ENCODE measurements at places on chromosomes 4 and X.

DNA sequence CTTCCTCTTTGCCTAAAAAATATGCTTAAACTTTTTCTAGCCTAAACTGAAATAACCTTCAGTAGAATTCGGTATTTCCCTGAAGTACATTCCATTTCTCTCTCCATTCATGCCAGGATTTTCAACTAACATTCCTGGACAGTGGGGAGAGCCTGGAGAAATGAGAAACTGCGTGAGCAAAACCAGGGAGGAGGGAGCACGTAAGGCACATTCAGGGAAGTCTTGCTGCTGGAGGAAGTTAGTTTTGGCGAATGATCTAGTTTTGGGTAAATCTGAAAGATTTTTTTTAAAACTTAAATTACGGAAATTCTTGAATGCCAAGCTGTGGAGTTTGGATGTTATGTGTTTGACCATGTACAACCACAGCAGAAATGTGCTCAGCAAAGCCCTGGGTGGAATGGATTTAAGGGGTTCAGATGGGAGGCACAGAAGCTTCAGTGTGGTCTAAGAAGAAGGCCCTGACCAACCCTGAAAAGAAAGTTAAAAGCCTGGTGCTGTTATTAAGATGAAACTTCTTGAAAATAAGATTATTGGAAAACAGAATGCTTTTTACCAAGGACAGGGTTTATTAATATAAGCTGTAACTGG lies 347.8 kb downstream of the ANK2 start:
- no peak for DNase-seq

GRCh38 chr4:15765910-15766697 lies 12.0 kb upstream of the CD38 start:
- no peak for DNase-seq

DNA sequence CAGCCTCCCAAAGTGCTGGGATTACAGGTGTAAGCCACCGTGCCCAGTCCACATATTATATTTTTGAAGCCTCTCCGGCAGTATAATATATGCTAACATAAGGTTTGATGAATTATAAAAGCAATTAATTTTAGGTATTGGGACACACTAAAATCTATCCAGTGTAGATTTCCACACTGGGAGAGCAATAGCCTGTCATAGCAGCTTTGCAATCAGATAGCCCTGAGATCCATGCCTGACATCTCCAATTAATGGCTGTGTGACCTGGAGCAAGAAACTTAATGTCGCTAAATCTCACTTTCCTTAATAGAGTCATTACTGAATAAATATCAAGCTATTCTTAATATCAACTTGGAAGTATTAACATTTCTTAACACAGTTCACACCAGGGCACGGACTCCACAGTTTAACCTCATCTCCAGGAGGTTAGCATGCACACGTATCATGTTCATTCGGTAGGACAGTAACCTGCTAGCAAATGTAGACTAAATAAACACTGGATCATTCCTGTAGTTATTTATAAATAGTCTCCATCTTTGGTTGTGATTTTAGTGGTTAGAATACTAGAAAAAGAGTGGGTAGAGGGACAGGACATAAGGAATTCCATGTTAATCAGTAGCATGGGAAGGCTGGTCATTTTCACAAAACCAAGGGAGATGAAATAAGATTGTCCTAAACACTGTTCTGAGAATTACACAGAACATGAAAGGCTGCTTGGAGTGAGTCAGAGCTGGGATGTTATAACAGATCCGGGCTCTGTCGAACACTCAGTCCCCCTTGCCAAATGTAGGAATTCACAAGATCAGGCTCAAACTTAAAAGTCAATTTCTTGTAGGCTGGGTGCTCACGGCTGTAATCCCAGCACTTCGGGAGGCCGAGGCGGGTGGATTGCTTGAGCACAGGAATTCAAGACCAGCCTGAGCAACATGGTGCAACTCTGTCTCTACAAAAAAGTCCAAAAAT lies 254.7 kb downstream of the PALLD start:
- DNase-seq = no peak

DNA sequence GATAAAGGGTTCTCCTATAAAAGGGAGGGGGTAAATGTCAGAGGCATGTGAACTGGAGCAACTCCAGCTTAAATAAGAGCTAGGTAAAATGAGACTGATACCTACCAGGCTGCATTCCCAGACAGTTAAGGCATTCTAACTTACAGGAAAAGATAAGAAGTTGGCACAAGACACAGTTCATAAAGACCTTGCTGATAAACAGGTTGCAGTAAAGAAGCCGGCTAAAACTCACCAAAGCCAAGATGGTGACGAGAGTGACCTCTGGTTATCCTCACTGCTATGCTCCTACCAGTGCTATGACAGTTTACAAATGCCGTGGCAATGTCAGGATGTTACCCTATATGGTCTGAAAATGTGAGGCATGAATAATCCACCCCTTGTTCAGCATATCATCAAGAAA lies 13.1 kb upstream of the SULT1B1 start:
- DNase-seq = no peak

GRCh38 chr4:54695337-54695736 lies 37.6 kb downstream of the KIT start:
- no peak for DNase-seq

DNA sequence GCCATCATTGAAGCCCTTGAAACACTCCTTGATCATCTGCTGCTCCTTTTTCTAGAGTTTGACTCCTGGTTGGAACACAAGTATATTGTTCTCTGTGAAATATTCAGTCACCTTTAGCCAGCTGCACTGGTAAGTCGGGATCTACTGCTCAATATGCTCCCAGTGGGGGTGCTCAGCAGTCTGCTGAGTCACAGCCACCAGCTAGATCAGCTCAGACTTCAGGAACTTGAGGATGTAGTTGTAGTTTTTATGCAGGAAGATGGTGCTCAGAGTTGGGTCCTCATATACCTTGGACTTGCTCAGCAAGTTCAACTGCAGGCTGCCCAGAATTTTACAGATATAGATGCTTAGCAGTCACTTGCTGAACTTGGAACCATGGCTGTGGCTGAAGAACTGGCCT lies 202.5 kb upstream of the RPL34 start:
- DNase-seq = no peak

- DNase-seq = no peak
Observed at GRCh38 chrX:47723689-47724088, 64.7 kb upstream of the UXT start.

DNA sequence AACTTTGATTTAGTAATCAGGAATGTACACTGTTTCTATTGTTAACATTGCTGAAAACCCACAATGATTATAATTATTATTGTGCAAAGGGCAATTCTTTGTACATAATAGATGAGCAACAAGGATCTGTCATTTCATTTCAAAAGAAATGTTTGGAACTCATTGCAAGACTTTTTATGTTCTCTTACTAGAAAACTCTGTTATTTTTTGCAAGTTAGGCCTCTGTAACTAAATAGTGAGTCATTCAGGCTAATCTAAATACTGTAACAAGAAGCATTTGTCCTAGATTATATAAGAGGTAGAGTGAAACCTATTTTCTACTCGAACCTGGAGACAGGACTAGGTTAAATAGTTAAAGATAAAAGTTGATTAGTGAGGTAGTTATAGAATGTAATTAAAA lies 93.2 kb upstream of the FAM47B start:
- no peak for DNase-seq

GRCh38 chrX:95071621-95072020 lies 1397.6 kb downstream of the FAM133A start:
- DNase-seq = no peak

GRCh38 chr4:125832161-125832560 lies 517.4 kb downstream of the FAT4 start:
- no peak for DNase-seq

DNA sequence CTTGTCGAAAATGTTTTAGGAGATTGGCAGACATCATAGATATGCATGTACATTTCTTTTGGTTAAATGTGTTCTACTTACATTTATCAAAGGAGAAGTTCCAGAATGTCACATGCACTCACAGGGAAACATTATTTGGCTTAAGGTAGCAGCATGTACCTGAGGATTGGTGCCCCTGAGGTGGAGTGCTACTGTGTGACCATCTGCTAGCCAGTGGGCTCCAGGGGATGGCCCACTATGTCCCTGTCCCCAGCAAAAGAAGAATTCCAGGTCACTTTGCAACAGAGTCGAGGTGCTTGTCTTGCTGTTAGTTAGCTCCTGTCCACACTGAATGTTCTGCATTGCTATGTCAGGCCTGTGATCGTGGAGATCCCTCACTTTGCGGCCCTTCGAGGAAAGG lies 283.2 kb downstream of the ANK2 start:
- no peak for DNase-seq

GRCh38 chr4:17448689-17449088 lies 63.2 kb downstream of the QDPR start:
- DNase-seq = no peak

DNA sequence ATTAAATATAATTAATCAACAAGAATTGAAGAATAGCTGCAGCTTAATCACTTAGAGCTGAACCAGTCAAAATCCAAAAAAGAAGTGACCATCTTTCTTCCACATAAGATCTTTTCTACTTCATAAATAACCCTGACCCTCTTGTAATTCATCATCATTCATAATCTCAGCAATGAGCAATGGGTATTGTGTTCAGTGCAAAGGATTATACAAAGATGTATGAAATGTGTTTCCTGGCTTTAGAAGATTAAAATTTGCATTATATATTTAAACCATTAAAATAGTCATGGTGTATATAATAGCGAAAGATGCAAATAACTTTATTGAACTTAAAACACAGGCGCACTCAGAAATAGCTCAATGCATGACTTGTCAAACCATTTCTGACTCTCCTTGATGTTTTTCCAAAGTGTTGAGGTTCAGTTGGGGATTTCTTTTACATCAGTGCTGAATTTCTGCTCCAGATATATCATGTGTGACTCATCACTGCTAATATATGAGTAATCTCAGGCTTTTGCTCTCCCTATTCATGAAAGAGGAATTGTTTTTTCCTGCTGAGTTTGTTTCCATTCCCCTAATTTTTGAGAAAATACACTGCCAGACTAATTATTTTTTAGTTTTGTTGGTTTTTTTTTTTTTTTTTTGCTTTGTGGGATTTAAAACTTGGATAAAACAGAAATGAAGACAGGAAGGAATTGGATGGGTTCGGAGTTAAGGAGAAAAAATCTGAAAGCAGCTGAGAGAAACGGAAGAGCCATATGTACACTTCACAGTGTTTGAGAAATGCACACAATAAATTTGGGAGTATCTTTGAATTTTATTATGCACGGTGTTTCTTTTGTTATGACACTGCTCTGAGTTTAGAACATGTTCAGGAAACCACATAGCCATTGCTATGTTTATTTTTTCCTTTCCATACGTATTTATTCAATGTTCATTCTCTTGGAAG lies 290.1 kb upstream of the PCDH7 start:
- DNase-seq = no peak

DNA sequence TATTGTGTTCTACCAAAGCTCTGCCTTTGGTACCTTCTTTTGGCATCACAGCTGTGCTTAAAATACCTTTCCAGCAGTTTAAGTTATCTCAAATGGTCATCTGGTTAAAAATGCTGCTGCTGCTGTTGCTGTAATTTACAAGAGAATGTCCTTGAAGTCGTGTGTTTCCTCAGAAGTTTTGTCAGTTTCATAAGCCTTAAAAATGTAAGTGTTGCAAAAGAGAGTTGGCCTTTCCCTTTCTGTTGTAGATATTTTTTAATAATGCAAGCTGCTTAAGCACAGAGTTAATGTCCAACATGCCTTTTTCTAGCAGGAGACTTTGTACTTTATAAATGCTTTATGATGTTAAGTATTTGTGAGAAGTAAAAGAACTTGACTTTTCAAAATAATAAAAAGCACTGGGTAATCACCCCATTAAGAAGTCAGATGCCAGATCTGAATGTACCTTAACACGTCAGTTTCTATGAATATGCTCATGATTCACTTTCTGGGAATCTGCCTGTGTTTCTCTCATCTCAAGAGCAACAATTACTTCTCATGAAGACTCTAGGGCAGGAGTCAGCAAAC lies 35.3 kb upstream of the TENM3 start:
- no peak for DNase-seq

GRCh38 chrX:16601885-16602284 lies 48.1 kb upstream of the S100G start:
- DNase-seq = no peak

DNA sequence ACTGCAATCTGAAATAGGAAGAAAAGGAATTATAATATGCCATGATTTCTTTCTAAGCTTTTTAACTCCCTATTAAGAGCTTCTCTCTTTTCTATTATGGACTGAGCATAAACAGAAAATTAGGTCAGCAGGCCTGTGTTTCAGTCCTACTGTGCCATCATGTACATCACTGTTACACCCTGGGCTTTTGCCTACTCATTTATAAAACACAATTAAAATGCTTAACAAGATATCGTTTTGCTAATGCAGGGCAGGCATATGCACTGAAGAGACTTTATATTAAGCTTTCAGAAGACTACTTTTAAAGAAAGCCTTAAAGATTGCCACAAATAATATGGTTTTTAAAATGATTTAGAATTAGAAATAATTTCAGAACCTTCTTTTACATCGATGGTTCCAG lies 828 bp upstream of the BBS12 start:
- no peak for DNase-seq

- DNase-seq = no peak
Observed at GRCh38 chr4:187770345-187770744, 225.2 kb upstream of the ZFP42 start.

DNA sequence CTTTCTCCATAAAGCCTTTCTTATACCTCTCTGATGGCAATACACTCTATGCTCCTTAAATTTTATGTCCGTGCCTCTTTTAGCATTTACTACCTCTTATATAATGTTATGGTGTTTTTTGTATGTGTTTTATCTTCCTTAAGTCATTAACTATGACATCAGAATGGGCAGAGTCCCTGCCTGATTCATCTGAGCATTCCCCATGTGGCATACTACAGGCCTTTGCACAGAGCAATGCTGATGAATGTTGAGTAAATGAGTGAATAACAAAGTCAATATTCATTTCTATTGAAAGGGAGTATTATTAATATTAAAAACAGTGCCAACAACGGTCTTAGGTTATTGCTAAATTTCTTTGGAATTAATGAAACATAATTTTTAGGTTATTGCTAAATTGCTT lies 18.8 kb upstream of the RPS6KA3 start:
- DNase-seq = no peak

- DNase-seq = no peak
Observed at GRCh38 chr4:1938027-1938426, 66.8 kb downstream of the NSD2 start.

GRCh38 chr4:107691378-107691777 lies 28.7 kb downstream of the PAPSS1 start:
- DNase-seq = no peak

- no peak for DNase-seq
Observed at GRCh38 chr4:117984366-117984680, 50.0 kb upstream of the NDST3 start.

DNA sequence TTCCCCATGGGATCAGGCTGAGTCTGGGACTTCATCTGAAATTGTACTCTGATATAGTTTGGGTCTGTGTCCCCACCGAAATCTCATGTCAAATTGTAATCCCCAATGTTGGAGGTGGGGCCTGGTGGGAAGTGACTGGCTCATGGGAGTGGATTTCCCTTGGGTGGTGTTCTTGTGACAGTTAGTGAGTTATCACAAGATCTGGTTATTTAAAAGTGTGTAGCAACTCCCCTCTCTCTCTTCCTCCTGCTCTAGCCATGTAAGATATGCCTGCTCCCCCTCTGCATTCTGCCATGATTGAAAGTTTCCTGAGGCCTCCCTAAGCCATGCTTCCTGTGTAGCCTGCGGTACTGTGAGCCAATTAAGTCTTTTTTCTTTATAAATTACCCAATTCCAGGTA lies 61.0 kb downstream of the RASGEF1B start:
- DNase-seq = no peak
